Activated CD8-positive, alpha-beta memory T cell treated with anti-CD3 and anti-CD28 coated beads for 1 hour (primary cell): ENCODE measurements at places on chromosomes 1 and 21.

DNA sequence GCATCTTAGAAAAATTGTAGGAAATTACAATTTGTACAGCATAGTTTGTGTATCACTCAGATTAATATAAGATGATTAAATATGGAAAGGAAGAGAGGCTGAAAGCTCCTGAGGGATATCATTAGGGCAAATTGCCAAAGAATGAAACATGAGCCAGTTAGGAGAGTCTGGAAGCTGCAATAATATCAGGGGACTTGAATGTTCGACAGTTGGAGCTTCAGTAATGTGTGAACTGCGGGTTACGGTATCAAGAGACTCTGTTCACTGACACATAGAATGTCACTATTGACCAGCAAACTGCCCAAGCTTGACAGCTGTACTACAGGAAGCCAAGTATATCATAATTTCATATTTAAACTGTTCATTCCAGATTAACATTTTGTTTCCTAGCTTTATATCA lies 157.2 kb downstream of the DENND1B start:
- no peak for DNase-seq

- DNase-seq, result no peak
Measured at GRCh38 chr21:33402001-33402979, 923 bp upstream of the IFNGR2 start.

- DNase-seq, result no peak
Measured at GRCh38 chr21:14736162-14736561, 190.0 kb upstream of the SAMSN1 start.

GRCh38 chr1:177913762-177914540 lies 55.9 kb downstream of the SEC16B start:
- no peak for DNase-seq

DNA sequence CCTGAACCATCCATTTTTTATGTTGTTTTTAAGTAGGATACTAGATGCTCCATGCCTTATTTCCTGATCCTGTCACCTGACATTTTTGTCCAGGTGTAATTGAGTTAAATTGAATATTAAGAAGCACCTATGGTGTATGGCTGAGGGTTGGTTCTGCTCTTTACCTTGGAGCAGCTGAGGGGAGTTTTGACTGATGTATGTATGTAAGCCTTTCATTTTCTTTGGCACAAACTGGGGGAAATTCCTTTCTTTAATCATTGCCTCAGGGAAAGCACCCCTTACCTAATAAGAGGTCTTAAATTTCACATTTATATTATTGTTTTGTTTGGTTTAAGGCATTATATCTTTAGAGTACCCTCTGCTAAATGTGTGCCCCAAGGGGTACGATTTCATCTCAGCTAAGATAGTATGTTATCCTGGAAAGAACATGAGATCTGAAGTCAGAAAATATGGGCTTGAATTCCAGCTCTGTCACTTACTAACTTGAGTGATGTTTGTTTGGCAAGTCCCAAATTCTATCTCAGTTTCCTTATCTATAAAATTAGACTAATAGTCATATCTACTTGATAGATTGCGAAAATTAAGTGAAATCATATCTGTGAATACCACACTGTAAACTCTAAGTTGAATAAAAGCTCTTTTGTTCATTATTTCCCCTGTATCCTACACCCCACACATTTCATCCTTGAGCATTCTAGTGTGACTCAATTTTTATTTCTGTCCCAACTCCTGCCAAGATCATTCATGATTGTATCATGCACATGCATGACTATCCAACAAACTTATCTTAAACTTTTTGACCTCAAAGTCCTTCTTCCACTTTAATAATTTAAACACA lies 57.7 kb upstream of the NUF2 start:
- DNase-seq, result no peak
